Daoy (cell line): ENCODE measurements at places on chromosomes 2 and 18. TPM values are rescaled to one million over a fixed set of nuclear protein-coding genes. Genes with fewer than 3 reads are reported as not detected.
A peak's percentile ranks its signal among the peaks of the same experiment; 100 is the strongest.

RGPD3 gene
- 0.06 and 0.80 TPM in 2 replicates for total RNA-seq

ALPG gene
- not detected in 2 replicates for total RNA-seq

HAT1 gene
- total RNA-seq: 91.9 and 121 TPM in 2 replicates

GRCh38 chr18:45107425-45107824 lies 426.7 kb downstream of the SETBP1 start:
- no peak for DNase-seq

DNA sequence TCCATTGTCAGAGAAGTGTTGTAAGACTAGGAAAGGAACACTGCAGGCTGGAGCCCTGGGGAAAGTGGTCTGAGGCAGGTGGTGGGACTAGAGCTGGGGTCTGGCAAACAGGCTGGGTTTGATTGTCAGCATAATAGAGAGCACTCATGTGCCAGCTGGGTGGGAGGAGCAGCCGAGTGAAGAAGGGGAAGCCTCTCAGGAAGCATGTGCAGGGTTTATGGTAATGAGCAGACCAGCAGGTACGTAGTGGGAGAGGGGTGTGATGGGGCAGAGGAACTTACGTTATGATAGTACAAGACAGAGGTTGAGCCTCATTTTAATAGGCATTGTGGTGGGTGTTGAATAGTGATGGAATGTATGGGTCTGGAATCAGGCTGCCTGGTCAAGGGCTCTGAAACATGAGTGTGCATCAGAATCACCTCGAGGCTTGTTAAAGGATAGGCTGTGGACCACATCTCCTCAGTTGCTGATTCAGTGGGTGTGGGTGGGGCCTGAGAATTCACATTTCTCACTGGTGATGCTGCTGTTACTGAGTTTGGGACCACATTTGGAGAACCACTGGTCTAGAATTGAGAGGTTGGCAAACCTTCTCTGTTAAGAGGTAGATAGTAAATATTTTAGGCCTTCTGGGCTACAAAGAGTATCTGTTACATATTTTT lies 1.7 kb upstream of the MGAT5 start:
- peak; percentile 5 for DNase-seq

DNA sequence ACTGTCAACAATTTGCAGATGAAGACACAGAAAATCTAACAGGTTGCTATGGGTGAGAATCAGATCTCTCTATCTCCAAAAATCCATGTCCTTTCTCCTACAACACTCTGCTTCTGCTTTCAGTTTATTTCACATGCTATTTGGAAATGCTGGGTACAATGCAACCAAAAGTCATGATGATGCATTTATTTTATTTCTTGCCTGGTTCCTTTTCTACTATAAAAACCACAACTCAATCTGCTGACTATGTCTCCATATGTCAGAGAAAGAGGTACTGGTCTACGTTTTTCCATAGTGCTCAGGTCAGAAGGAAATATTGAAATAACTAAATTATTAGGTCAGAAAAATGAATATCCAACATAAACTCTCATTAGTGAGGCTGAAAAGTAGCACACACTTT lies 20.5 kb downstream of the RAD51AP2 start:
- DNase-seq: no peak

DNA sequence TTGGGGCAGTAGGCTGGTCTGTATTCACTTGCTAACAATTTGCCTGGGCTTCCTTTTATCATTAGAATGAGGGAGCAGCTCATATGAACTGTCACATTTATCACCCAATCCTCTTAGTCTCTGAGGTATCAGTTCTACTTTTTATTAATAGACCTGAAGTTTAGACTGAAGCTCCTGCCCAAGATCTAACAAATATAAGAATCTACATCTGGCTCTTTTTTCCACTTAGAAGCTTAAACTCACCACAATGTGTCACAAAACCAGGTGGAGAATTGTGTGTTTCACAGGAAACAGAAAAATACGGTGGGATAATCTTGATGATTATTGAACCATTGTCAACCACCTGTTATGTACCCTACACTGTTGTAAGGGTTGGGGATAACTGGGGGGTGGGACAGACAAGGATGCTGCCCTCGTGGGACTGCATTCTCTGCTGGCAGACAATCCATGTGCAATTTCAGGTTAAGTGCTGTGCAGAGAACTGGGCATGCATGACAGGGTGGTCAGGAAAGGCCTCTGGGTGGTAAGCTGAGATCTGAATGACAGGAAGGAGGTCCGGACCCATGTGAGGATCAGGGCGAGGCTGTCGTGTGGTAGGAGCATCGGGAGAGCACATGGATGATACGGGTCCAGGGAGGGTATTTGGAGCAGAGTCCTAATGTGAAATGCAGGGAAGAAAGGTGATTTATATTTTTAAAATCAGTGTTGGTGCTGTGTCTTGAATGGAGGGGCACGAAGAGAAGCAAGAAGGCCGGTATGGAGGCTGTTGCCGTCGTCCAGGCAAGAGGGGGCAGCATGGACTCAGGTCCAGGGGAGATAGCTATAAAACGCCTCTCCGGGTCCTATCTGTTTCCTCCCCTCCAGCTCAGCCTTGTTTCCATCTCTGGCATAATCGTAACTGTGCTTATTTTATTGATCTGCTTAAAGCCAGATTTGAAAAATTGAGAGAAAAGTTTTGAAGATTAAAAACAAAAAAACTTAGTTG lies 17.6 kb downstream of the MYL12B start:
- DNase-seq: no peak

DNA sequence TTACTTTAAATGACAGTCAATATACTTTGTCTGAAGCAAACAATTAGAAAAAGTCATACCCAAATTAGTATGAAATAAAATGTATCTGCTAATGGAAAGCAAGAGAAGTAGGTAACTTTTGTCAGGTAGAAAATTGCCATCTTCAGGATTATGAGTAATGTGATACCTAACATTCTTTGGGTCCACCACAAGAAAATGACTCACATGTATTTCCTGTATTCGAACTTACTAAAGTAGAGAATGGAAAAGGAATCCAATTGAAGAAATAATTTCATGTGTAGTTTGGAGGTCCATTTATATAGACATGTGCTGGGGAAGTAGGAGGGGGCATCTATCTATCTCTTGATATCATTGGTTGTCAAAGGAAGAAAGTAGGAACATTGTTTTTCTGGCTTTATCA lies 636.2 kb upstream of the CHAC2 start:
- DNase-seq: peak; percentile 12
